ENCODE measurements at places on chromosomes 1 and 21.

- DNase-seq, result no peak
Observed at GRCh38 chr21:37364722-37365121, 1.9 kb upstream of the DYRK1A start.

GRCh38 chr1:224411766-224412165, 22.8 kb downstream of the WDR26 start:
- DNase-seq, result no peak

DNA sequence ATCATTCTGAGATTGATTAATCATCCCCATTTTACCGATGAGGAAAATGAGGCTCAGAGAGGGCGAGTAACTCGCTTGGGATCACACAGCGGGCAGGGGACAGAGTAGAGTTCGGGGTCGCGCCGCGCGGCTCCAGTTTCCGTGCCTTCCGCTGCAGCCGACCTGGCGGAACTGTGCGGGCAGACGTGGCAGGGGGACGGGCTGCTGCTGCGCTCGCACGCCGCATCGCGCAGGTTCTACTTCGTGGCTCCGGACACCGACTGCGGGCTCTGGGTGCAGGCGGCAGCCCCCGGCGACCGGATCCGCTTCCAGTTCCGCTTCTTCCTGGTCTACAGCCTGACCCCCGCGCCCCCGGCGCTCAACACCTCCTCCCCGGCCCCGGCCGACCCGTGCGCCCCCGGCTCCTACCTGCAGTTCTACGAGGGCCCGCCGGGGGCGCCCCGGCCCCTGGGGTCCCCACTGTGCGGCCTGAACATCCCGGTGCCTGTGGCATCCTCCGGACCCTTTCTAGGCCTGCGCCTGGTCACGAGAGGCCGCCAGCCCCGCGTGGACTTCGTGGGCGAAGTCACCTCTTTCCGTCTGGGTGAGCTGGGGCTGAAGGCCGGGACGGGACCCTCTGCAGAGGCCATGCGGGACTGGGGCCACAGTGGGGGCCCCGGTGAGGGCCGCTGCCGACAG, 2.3 kb downstream of the LDLRAD2 start:
- DNase-seq, result peak; percentile 55

GRCh38 chr1:20930427-20930826, 143.3 kb upstream of the HP1BP3 start:
- no peak for DNase-seq

- DNase-seq, result peak; percentile 80
Observed at GRCh38 chr1:26541816-26542711, 12.5 kb downstream of the RPS6KA1 start.

- DNase-seq, result no peak
Observed at GRCh38 chr1:43962324-43962723, 7.5 kb upstream of the DPH2 start.

DNA sequence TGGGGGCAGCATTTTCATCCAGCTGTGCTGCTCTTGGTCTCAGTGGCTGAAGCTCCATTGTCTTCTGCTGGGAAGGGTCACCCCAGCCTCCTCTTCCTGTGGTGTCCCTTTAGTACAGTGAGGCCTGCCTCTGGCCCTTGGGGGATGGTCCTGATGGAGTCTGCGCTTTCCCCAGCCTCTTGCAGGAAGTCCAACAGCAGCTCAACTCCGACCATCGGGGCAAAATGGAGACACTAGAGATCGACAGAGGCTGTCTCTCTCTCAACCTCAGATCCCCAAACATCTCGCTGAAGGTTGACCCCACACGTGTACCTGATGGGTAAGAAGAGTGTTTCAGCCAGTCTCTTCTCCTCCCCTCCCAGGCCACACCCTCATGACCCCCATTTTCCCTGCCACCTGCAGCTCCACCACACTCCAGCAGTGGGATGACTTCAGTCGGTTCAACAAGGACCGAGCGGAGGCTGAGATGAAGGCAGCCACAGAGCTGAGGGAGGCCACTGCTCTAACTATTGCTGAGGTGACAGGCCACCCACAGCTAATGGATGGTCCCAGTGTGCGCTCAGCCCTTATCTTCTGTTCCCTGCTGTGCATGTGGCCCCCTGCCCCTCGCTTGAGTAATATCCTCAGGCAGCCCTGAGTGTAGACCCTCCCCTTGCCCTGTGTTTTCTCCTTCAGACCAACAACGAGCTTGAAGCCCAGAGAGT, 2.0 kb upstream of the ADPRS start:
- no peak for DNase-seq

GRCh38 chr1:154760469-154760933, 109.6 kb downstream of the KCNN3 start:
- DNase-seq, result peak; percentile 59

GRCh38 chr1:81804312-81804711, 3.6 kb downstream of the ADGRL2 start:
- DNase-seq, result no peak

GRCh38 chr1:209430821-209431259, 152.7 kb upstream of the CAMK1G start:
- no peak for DNase-seq

- no peak for DNase-seq
Observed at GRCh38 chr1:25872713-25873112, 2.8 kb downstream of the PAQR7 start.

- DNase-seq, result no peak
Observed at GRCh38 chr1:94660994-94661393, 119.4 kb upstream of the F3 start.

- peak; percentile 96 for DNase-seq
Observed at GRCh38 chr1:17437580-17438317, 1.7 kb downstream of the RCC2 start.

DNA sequence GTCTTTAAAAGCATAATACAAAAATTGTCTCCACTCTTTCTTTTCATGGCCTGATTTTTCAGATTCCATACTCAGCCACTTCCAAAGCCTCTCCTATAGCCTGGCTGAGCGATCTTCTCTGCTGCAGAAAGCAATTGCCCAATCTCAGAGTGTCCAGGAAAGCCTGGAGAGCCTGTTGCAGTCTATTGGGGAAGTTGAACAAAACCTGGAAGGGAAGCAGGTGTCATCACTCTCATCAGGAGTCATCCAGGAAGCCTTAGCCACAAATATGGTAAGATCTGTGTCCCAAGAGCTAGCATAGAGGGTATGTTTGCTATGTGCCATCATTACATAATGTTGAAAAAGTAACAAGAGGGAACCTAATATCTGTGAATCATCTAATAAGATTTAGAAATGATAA, 130.7 kb upstream of the BMP8A start:
- DNase-seq, result no peak

DNA sequence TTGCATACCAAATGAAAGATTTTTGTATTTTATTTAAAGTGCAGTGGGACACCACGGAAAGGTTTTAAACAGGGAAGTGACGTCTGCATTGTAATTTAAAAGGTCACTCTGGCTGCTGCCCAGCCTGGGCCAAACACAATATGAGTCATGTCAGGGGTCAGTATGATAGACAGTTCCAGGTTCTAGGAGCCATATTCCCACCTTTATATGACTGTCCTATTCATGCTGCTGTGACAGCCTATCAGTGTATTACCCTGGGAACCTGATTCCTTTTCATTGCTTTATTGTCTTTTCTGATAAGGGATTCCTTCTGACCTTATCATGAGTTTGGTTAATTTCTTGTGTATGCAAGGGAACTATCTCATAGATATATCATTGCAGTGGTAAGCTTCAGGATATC, 5.3 kb downstream of the VANGL1 start:
- DNase-seq, result no peak

GRCh38 chr1:205047764-205048231, 4.8 kb downstream of the CNTN2 start:
- no peak for DNase-seq

- DNase-seq, result no peak
Observed at GRCh38 chr1:20491178-20491577, 5.2 kb upstream of the CAMK2N1 start.

GRCh38 chr1:24503870-24504523, 1.4 kb downstream of the RCAN3 start:
- no peak for DNase-seq

GRCh38 chr1:150613061-150613920, 16.1 kb downstream of the ENSA start:
- peak; percentile 62 for DNase-seq

GRCh38 chr1:164233149-164233548, 325.8 kb upstream of the PBX1 start:
- no peak for DNase-seq

- no peak for DNase-seq
Observed at GRCh38 chr1:101957771-101958170, 39.0 kb downstream of the OLFM3 start.

DNA sequence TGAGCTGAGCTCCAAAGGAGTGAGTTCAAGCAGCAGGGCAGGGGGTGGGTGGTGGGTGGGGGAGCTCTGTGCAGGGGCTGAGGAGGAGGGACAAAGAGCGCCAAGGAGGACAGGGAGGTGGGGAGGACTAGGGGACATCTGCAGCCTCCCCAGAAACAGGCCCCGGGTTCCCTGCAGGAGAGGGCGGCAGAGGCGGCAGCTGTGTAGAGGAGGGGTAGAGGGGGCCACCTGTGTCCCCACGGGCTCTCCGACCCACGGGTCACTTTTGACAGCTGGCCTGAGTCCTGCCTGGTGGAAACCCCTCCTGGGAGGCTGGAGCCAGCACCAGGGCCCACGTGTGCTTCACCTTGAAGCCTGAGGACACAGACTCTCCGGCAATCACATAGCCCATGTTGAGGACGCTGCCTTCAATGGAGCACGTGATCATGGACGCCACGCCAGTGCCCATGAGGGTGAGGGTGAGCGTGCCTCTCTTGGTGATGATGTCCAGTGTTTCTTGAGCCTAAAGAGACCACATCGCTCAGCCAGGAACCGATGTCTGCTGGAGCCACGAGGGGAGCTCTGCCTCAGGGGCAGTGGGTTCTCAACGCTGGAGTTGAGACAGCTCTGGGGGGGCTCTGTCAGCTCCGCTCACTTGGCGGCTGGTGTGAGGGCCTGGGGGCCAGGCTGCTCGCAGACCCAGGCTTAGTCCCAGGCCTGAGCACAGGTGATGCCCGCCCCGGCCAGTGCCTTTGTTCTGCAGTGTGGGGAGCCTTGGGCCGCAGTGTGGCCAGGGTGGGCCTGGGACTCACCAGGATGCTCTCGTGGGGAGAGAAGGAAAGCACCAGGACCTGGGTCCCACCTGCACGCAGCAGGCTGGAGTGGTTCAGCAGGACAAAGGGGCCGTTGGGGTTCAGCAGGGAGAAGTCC, 6.6 kb upstream of the TMEM52 start:
- DNase-seq, result no peak

GRCh38 chr1:185603158-185603557, 131.0 kb upstream of the HMCN1 start:
- no peak for DNase-seq

GRCh38 chr1:226965581-226966440, 25.7 kb downstream of the COQ8A start:
- DNase-seq, result no peak

GRCh38 chr1:230148768-230149469, 81.9 kb downstream of the GALNT2 start:
- no peak for DNase-seq

- DNase-seq, result no peak
Observed at GRCh38 chr1:205129447-205130029, 7.8 kb upstream of the RBBP5 start.

- peak; percentile 63 for DNase-seq
Observed at GRCh38 chr1:153422450-153423068, 6.2 kb downstream of the S100A7A start.

DNA sequence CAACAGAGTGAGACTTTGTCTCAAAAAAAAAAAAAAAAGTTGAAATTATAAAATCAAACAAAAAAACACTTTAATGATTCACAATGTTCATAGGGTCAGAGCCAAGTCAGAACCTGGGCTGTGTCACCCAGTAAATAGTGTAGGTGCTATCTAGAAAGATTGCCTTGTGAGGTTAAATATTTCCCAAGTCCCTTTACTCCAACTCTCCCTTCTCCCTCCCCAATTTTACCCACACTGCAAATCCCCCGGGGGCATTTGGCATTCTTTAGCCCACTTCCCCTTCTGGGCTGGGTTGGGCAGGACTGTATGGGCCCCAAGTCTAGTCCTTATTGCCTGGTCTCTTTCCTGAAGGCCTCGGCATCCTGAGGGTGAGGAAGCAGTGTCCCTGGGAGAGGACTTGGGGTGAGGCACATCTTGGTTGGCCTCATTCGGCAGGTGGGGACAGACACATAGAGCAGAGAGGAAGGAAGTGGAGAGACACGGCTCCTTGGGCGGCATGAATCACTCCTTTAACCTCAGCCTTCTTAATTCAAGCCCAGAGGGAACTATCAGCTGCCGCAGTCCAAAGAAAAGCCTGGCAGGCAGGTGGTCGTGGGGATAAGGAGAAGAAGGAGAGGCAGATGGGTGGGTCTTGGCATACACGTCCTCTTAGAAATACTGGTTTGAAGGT, 8.2 kb downstream of the ADORA1 start:
- no peak for DNase-seq

DNA sequence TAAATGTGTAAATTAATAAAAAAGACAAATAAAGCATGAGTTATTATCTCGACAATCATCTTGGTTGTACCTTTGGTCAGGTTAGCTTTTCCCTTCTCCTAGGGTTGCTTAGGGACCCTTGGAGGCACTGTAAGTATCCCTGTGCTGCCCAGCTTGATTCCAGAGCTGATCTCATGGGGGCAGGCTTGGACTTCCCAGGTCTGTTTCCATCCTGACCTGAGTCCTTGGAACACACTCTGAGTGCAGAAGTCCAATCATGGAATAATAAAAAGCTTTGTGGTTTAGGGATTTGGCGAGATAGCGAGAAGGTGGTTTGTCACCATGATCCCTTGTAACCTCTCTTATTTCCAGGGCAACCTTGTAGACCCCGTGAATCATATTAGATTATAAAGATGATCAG, 18.7 kb upstream of the PAPPA2 start:
- no peak for DNase-seq

GRCh38 chr1:220527908-220528678, at the start of gene MARK1:
Gene MARK1 (plus strand): TSS chr1:220528136. CDS start chr1:220528823, 687 bp downstream.
- DNase-seq, result peak; percentile 73

DNA sequence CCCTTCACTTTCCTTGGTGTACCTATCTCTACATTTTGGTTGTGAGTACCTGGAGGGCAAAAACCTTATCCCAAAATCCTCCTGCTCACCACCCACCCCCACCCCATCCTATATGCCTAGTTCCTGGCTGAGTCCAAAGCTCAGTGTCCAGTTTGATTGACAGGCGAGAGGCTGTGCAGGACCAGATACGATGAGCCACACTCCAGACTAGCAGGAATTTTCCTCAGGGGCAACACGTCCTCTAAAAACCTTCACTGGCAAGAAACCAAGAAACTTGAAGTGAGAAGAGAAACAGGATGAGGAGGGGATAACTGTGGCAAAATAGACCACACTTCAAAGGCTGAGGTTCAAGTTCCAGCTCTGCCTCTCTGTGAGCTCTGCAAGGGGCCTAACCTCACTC, 1.1 kb upstream of the SLAMF8 start:
- DNase-seq, result no peak

GRCh38 chr1:152964536-152964935, 5.9 kb upstream of the SPRR4 start:
- no peak for DNase-seq

All from AG20443 (cell line).